ENCODE measurements at places on chromosomes 7 and 10. TPM values are rescaled to one million over a fixed set of nuclear protein-coding genes. Genes with fewer than 3 reads are reported as not detected.

Gene HOXA11
- total RNA-seq = not detected

Gene CNOT4
- total RNA-seq = 19.3 TPM

Gene LIPM
- total RNA-seq = not detected

Gene TEX36
- total RNA-seq = not detected

Gene MOGAT3
- not detected for total RNA-seq

Gene CACNB2
- total RNA-seq = 1.6 TPM

Gene UPK3BL2
- total RNA-seq = 18.1 TPM

Gene INSYN2A
- total RNA-seq = not detected

Gene SAP25
- total RNA-seq = 11.8 TPM

Gene CFAP46
- total RNA-seq = not detected

Gene CHST3
- 0.52 TPM for total RNA-seq

Gene CDC14C
- total RNA-seq = not detected

Gene TACC2
- total RNA-seq = not detected

Gene FIS1
- 121 TPM for total RNA-seq

Gene MYH16
- total RNA-seq = not detected

Gene DNAH11
- 2.0 TPM for total RNA-seq

Gene LEP
- not detected for total RNA-seq

Gene PPP1R17
- total RNA-seq = not detected

Gene RPEL1
- total RNA-seq = not detected

Gene GPR15LG
- total RNA-seq = not detected

Gene ACSL5
- 39.7 TPM for total RNA-seq

Gene LRRC18
- total RNA-seq = not detected

Gene CALHM1
- not detected for total RNA-seq

Gene TAS2R41
- total RNA-seq = not detected

Gene FFAR4
- not detected for total RNA-seq

Gene AKR1B1
- total RNA-seq = 107 TPM

Gene ARHGAP22
- total RNA-seq = 0.18 TPM

Gene TRA2A
- 115 TPM for total RNA-seq

Gene UCN3
- not detected for total RNA-seq

Gene ODAD2
- not detected for total RNA-seq

Gene GJC3
- not detected for total RNA-seq

Gene CEP55
- total RNA-seq = 72.6 TPM

Gene CLRN3
- total RNA-seq = not detected

Gene HOXA13
- total RNA-seq = not detected

Gene MYOZ1
- not detected for total RNA-seq

Gene SUN3
- not detected for total RNA-seq

Gene GPER1
- total RNA-seq = 0.46 TPM

Gene OR2A14
- not detected for total RNA-seq

Gene OR6B1
- total RNA-seq = not detected

Gene ASB4
- not detected for total RNA-seq

Gene MBL2
- total RNA-seq = not detected

Gene NPTX2
- 0.32 TPM for total RNA-seq

Gene CPA4
- total RNA-seq = not detected

Gene ENTPD1
- 37.5 TPM for total RNA-seq

Gene CELF2
- total RNA-seq = 131 TPM

Gene PON1
- total RNA-seq = not detected

Gene ENO4
- total RNA-seq = not detected

Gene RELN
- not detected for total RNA-seq
